ENCODE measurements at places on chromosomes 12 and 14.

DNA sequence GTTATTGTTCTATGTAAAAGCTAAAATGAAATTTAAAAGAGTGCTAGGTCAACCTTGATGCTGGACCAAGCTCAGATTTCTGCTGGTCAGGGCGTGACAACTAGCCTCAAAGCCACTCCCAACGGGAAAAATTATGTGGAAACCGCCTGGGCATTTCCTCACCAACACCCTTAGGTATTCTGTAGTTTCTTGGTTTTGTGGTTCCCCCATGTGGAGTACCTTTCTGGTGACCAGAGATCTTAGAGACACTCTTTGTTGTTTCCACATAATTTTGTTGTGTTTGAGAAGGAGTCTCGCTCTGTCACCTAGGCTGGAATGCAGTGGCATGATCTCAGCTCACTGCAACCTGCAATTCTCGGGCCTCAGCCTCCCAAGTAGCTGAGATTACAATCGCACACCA is 119.9 kb downstream of the DENND5B start:
- no peak for DNase-seq

- DNase-seq, result no peak
These were observed 170.6 kb downstream of the CRADD start for GRCh38 chr12:93847517-93848474.

- DNase-seq, result no peak
These were observed 4.3 kb downstream of the IRF2BPL start for GRCh38 chr14:77024171-77024691.

- DNase-seq, result no peak
These were observed 12.5 kb upstream of the TNFAIP2 start for GRCh38 chr14:103110681-103111231.

GRCh38 chr12:32508626-32509025 is 109.3 kb downstream of the FGD4 start:
- DNase-seq, result no peak

DNA sequence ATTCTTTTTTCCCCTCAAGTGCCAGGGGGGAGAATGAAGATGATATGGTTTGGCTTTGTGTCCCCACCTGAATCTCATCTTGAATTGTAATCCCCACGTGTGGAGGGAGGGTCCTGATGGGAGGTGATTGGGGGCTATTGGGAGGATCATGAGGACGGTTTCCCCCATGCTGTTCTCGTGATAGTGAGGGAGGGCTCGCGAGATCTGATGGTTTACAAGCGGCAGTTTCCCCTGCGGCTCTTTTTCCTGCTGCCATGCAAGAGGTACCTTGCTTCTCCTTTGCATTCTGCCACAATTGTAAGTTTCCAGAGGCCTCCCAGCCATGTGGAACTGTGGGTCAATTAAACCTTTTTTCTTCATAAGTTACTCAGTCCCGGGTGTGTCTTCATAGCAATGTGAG is 173.7 kb downstream of the CAND1 start:
- no peak for DNase-seq

Data from substantia nigra (tissue), 51 donors.